ENCODE measurements at places on chromosomes 2 and 18. TPM values are rescaled to one million over a fixed set of nuclear protein-coding genes. Genes with fewer than 3 reads are reported as not detected.

- no peak for DNase-seq
These were observed 31.2 kb downstream of the C1D start for GRCh38 chr2:68031542-68032160.

DNA sequence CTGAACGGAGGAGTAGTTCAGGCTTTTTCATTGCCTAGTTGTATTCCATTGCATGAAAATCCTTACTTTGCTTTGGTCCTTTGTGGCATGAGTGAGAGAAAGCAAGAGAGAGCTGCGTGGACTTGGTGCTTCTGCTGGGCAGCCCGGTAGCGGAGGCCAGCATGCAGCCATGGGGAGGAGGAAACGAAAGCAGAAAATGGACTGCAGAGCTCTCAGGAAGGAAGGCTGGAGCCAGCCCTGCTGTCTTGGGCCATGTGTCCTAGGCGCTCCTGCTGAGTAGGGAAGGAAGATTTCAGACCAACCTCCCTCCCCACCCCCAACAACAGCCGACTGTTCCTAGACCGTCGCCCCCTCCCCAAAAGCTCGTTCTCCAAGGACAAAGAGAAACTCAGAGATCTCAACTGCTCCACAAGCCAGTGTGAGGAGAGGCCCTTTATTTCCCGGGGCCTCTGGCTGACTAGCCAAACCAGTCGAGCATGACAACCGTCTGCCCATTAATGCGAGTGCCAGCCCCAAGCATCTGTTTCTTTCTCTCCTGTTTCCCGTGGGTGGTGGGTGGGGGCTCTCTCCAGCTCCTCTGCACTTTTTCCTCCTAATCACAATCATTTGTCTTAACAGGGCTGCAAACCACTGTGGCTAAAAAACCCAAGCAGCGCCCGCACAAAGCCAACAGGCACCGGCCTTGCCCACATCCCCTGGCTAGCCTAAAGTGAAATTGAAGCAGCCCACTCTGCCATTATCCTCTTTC lies 66.8 kb upstream of the FZD7 start:
- peak; percentile 20 for DNase-seq

DNA sequence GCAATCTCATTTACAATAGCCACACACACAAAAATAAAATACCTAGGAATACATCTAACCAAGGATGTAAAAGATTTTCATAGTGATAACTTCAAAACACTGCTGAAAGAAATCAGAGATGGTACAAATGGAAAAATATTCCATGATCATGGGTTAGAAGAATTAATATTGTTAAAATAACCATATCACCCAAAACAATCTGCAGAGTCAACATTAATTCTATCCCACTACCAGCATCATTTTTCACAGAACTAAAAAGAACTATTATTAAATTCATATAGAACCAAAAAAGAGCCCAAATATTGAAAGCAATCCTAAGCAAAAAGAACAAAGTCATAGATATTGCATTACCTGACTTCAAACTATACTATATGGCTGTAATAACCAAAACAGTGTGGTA lies 50.4 kb downstream of the ZNF385B start:
- no peak for DNase-seq

GRCh38 chr2:241865957-241866789 lies 3.4 kb upstream of the RTP5 start:
- no peak for DNase-seq

GRCh38 chr2:189412330-189412953 lies 28.8 kb upstream of the WDR75 start:
- peak; percentile 3 for DNase-seq

- DNase-seq, result peak; percentile 82
These were observed 58.1 kb downstream of the AGAP1 start for GRCh38 chr2:235551965-235552364.

NOP58 gene
- 38.2 TPM for total RNA-seq

ATG4B gene
- 162 TPM for total RNA-seq

- DNase-seq, result no peak
These were observed 5.8 kb upstream of the DTYMK start for GRCh38 chr2:241692448-241692847.

GRCh38 chr18:74689251-74689650 lies 91.6 kb downstream of the ZNF407 start:
- no peak for DNase-seq

GRCh38 chr2:102806250-102806837 lies 44.5 kb downstream of the TMEM182 start:
- no peak for DNase-seq

DNA sequence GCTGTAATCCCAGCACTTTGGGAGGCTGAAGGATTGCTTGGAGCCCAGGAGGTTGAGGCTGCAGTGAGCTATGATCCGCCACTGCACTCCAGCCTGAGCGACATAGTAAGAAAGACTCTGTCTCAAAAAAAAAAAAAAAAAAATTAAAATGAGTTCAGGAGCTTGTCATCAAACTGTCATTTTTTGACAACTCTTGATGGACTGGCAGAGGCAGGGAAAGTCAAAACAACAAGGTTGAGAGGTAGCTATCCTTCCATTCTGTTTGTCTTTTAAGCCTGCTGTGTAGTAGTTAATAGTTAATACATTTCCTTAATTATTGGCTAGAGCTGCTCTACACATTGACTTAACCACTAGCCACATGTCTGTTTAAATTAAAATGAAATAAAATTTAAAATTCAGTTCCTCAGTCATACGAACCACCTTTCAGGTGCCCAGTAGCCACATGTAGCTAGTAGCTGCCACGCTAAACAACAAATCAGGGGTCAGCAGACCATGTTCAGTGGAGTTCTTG lies 22.7 kb downstream of the DPYSL5 start:
- no peak for DNase-seq

- DNase-seq, result no peak
These were observed 16.6 kb downstream of the SLC35F5 start for GRCh38 chr2:113739849-113740248.

DNA sequence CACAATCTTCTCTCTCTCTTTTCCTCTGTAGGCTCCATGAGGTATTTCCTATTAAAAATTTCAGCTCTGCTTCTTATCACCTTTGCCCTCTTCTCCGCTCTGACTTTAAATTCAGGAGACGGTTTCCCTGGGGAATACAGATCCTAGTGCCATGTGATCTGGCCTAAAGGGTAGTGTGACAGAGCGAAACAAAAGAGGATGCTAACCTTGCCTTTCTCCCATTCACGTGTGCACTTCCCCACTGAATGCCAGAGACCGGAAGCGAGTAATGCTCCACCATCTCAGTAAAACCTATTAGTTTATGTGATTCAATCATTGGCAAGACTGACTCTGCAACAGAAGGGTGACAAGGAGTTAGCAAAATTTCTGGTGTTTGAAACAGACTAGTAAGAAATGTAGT lies 358.3 kb downstream of the ZNF521 start:
- no peak for DNase-seq

- no peak for DNase-seq
These were observed 3.5 kb downstream of the MAP3K20 start for GRCh38 chr2:173079141-173079540.

DNA sequence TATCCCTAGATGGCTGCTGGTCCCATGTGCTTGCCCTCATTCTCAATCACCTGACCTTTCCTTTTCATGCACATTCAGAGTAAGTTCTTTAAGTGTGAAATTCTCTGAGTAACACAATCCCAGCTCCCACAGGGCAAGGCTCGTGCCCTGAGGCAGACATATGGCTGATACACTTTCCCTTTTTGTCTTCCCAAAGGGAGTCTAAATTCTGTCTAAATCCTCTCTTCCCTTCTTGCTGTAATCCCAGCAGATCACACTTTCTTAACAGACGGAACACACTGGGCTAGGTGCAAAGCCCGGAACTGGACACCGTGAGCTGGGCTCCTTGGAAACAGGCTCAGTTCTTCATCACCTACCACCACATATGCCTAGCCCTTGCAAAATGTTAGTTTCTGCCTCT lies 147.6 kb downstream of the GALNT14 start:
- DNase-seq, result no peak

GRCh38 chr18:61901323-61901986 lies 8.6 kb upstream of the RNF152 start:
- peak; percentile 24 for DNase-seq

DNA sequence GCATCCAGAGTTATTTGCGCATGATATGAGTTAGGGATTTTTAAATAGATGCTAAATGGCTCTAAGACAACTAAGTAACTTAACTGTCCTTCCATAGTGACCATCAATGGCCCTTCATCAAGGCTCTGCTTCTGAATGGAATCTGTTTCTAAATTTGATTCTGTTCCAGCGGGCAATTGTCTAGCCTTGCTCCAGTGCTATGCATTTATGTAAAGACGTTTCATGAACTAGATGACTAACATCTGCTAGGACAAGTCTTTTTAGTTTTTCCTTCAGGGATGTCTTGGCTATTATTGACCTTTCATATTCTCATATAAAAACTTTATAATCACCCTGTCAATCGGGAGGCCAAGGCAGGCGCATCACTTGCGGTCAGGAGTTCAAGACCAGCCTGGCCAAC lies 9.8 kb downstream of the ASTL start:
- no peak for DNase-seq

DNA sequence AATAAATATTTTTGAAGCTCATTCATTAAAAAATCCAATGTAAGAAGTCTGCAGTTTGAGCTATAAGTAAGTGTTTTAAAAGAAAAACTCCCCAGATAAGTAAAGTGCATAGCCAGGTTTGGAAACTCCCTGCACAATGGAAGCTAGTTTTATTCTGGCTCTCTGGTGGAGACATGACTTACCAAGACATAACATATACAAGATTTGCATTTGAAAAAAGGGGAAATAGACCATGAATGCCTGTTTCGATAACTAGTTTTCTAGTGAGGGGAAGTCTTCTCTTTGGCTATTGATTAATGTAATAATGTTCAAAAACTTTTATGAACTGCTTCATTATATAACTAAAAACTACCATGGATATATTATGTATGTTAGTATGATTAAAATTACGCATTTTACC lies 435.2 kb downstream of the ARHGAP15 start:
- DNase-seq, result no peak

GRCh38 chr2:203649176-203649814 lies 57.1 kb upstream of the CD28 start:
- DNase-seq, result no peak

DNA sequence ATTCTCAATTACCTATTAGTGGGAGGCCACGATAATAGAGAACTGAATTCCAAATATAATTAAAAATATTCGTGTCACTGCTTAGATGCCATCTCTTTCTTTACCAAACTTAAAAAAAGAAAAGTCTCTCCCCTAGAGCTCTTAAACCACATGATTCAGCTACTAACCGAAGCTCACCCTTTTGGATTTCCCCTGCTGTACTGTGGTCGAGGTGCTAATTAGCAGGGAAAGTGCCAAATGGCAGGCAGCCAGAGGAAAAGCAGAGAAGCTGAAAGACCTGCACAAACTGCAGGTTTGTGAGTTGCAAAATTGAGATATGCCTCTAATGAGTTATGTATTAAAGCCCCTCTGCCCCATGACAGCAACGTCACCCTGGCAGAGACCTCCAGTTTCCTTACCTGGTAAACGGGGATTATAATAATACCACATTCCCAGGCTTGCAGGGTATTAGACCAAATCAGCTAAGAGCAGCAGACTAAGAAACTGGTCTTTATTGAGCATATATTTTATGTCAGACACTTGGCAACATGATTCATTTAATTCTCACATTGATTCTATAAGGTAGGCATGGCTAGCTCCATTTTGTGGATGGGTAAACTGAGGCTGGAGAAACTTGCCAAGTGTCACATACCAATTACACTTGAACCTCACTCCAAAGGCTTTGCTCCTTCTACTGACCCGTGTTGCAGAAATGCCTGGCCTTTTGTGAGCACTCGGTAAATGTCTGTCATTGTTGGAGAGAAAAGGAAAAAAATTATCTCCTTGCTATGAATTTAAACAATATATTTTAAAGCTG lies 259.7 kb downstream of the LPIN1 start:
- peak; percentile 60 for DNase-seq

DNA sequence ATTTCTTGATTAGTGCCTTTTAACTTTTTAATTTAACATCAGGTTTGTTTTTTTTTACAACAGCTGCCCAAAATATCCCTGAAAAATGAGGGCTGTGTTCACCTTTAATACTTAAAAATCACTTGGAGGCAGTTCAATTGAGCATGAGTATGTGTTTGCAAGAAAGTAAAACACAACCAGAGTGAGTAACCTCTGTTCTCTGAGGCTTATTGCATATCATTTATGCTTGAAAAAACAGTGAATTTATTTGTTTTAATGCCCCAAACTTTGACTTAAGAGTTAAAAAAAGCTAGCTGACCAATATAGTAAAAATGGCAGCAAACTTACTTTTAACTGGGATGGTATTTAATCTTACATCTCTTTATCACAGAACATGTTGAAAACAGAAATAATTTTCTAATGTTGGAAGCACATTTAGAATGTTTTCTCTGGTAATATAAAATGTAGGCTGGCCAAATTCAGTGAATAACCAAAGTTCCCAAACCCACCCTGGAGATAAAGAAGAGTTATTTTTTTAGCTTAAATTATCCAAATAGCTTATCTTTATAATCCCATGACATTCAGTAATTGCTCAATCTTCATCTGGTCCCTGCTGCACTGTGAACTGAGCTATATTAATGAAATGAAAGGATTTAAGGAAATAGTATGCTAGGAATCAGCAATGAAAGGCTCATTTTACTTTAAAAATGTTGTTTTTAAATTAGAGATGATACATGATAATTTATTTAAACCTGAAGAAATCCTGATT lies 24.8 kb upstream of the EFEMP1 start:
- peak; percentile 53 for DNase-seq

DNA sequence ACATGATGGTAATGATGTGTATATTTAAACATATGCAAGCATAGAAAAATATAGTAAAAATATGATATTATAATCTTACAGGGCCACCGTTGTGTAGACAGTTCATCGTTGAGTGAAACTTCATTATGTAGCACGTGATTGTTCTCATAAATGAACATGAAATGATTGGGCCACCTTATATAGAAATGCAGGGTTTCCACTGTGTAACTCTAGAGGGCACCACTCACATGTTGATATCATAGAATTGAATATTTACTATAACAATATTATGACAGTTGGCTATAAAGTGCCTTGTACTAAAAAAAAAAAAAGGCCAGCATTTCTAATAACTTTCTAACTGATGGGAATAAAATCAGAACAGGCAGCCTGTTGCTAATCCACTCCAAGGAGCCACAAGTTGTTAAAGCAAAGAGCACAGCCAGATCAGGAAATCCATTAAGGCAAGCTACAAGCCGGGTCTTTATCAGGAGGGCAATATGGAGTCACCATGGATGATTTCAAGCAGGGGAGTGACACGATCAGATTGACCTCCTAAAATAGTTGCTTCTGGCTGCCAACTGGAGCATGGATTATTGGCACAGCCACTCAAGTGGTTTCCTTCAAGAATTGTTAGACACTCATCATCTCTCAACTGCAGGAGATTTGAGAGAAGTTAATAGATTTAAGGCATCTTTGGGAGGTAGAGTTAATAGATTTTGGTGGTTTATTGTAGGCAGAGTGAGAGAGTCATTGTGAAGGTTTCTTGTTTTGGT lies 16.7 kb downstream of the IL1F10 start:
- DNase-seq, result no peak

- DNase-seq, result no peak
These were observed 37.1 kb downstream of the AGFG1 start for GRCh38 chr2:227509076-227509475.

Data from PC-9 (cell line).